T-cell (primary cell): ENCODE measurements at places on chromosomes 5 and 9.

GRCh38 chr9:116207371-116208111, 54.0 kb downstream of the PAPPA start:
- no peak for DNase-seq

GRCh38 chr5:180975338-180975737, 13.3 kb upstream of the BTNL3 start:
- no peak for DNase-seq

DNA sequence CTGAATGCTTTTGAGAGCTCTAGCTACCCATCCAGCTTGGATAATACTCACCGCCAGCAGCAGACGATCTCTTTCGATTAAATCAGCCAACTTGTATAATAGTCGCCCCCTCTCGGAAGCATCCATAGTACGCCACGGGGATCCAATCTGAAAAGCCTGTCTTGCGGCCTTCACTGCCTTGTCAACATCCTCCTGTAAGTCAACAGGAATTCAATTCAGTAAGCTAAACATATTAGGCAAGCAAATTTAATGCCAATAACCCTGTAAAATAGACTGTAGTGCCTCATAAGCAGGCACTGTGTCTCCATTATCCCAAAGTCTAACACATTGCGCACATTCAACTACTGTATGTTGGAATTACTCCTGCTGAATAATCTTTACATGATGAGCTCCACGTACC, 22.0 kb downstream of the ALDH1A1 start:
- no peak for DNase-seq

GRCh38 chr9:111316796-111317195, 13.2 kb downstream of the OR2K2 start:
- no peak for DNase-seq

- DNase-seq, result no peak
Observed at GRCh38 chr9:96413302-96414221, 4.6 kb downstream of the ZNF367 start.

GRCh38 chr9:89160806-89161205, 17.8 kb downstream of the SHC3 start:
- no peak for DNase-seq

DNA sequence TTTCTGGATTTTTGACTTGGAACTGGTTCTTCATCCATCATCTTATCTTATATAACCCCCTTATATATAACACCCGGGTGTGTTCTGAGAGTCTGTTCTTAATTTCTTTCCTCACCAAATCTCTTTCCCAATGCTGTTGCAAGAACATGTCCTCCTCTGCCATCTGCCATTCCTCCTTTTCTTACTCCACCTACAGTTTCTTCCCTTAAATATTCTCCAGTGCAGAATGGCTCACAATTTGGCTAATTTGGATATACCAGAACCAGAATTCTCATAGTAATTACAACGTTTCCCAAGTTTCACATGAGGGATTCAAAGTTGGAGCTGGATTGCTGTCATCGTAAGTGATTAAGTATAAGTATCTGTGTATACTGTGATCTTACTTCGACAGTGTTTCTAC, 28.0 kb downstream of the SKP2 start:
- DNase-seq, result no peak

DNA sequence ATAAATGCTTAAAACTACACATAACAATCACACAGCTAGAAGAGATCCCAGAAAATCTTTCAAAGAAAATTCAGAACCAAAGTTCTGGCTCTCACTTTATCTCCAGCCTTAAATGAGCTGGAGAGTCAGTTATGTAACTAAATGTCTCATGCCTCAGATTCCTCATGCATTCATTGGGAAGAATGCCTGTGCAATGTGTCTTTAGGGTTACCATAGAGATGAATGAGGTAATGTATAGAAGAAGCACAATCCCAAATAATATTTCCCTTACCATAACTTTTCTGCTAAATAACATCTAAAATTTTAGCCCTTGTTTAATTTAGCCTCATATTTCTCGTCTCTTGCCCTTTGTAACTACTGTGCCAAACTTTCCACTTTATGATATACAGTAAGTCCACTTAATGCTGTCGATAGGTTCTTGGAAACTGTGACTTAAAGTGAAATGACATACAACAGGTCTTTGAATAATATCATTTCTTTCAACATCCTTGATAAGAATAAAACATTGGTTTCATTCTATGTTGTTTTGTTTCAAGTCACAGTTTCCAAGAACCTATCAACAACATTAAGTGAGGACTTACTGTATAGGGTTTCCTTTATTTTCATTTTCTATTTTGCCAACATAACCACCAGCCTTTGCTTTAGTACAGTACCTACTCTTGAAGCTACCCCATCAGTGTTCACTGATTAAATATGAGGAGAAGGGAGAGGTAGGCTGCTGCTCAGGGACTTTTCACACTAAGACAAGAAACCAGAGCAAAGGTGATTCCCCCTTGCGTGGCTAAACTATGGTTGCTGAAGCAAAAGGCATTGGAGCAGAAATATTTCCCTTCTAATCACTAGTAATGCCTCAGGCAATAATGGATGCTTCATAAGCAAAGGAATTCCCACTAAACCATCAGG, 295.7 kb upstream of the PTGER4 start:
- DNase-seq, result no peak

DNA sequence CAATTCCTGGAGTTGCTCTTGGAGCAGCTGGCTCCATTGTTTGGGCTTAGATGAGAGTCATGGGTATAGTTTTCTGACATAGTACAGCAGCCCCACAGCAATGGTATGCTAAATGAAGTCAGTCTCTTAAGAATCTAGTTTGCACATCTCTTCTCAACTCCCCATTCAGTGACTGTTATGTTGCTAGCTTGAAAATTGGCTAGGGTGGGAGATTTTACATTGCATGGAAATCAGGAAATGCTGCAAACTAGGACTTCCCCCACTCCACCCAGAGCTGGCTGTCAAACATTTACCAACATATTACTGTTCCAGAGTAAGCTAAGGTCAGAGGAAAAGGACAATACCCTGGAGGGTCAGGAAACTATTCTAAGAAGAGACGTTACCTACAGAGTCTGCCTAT, 17.6 kb upstream of the FCHO2 start:
- DNase-seq, result no peak

DNA sequence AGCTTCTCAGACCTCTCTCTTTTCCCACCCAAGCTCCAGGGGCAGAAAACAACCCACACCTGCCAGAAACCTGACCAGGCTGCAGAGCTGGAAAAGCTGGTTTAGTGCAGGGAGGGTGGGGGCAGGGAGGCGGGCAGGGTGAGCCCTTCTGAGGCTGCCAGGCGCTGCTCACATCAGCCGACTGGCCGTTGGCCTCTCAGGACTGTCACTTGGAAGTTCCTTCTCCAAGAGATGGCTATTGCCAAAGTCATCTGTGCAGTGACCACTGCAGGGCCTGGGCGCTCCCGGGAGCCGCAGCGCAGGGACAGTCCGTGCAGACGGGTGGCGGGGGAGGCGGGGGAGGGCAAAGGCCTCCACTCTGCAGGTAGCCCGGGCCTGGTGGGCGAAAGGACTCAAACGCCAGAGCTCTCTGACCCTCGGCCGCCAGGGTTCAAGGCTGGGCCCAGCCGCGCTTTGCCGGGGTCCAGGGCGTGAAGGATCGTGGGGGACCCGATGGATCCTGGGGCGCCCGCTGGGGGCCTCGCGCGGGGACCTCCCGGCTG, 205.0 kb upstream of the IER5L start:
- DNase-seq, result no peak

GRCh38 chr5:64790210-64790609, 21.5 kb downstream of the CWC27 start:
- no peak for DNase-seq

DNA sequence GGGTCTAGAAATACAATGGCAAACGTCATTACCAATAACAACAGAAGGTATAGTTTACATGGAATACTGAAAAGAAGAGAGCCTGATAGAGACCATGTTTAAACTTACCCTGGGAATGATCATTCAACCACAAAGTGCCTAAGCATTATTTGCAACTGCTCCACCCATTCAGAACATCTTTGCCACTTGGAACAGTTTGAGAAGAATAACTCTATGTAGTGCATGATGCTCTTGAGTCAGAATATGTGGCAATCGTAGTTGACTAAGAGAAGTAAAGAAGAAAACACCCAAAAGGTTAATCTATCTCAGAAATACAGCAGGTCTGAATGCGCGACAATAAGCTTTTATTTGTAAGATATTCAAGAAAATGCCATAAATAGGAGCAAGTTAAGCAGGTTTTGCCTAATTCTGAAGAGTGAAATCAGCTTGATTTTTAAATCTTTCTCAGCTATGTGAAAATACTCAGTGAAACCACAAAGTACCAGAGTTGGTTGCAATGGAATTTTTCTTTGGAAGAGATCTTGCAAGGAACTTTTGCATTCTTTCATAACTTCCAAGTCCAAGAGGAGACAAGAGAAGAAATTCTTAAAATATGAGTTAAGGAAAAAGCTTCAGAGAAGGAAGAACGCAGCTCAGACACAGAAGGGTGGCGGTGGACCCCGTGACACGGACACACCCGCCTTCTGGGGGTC, 64.3 kb downstream of the HABP4 start:
- DNase-seq, result no peak

DNA sequence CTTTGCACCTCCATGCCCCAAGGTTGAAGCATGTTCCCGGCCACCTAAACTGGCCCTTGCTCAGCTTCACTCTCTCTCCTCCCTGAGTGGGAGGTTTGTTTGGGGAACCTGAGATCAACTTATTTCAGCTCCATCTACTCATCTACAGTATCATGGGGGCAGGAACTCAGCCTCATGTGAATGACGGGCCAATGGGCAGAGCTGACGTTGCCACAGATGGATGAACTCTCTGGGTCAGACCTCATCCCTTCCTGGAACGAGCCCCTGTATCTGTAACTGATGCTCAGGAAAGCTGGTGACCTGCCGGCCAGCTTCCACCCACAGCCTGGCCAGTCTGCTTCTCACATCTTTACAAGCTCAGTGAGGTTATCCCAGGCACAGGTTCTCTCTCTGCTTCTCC, 369.6 kb downstream of the IRX2 start:
- DNase-seq, result no peak

- DNase-seq, result no peak
Observed at GRCh38 chr5:137078171-137078665, 420.9 kb downstream of the SPOCK1 start.

DNA sequence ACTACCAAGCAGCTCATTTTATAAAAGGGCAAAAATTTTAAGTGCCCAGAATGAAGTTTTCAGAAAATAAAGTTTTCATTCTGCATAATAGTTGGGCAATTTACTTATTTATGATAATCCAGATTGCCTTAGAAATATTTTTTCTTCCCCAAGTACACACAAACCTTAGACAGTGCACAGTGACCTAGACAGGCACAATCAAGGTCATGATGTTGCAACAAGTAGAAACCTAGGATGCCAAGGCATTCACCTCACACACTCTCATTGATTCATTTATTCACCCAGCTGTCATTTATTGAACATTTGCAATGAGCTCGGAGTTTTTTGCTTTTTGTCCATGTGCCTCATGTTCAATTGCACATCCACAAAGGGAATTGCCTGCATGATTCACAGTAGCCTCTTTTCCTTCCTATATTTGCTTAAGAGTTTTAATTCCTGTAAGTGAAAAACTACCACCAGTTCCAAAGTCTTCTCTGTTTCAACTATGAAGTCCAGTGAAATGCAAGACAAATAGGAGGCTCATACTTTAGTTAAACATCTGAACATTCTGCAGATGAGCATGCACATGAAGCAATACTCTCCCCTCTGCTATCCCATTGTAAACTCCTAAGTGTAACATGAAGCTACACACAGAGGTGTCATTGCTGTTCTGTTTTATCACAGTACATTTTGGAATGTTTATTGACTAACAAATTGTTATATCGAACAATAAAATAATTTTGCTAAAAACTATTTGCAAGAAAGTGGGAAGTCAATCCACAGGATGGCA, 122.9 kb downstream of the HINT1 start:
- DNase-seq, result no peak

- no peak for DNase-seq
Observed at GRCh38 chr9:84822589-84823233, 153.2 kb downstream of the NTRK2 start.

- no peak for DNase-seq
Observed at GRCh38 chr5:34013547-34013946, 5.7 kb upstream of the AMACR start.

GRCh38 chr5:154630410-154630809, 124.8 kb upstream of the LARP1 start:
- DNase-seq, result no peak

DNA sequence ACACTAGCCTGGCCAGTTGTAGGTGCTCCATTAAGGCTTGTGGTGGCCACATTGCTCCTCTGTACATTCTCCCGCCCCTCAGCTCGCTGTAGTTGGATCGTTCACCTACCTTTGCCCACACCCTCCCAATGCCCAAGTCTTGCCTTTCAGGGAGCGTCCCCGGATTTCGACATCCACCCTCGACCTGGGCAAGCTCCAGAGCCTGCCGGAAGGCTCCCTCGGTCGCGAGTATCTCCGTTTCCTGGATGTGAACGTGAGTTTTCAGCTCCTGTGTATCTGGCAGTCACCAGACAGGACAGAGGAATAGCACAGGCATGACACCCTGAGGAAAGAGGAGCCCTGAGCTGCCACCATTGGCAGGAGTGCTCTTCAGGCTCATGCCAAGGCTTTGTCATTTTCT, 3.0 kb downstream of the COQ4 start:
- DNase-seq, result no peak
